ENCODE measurements at places on chromosomes 1 and 21.

DNA sequence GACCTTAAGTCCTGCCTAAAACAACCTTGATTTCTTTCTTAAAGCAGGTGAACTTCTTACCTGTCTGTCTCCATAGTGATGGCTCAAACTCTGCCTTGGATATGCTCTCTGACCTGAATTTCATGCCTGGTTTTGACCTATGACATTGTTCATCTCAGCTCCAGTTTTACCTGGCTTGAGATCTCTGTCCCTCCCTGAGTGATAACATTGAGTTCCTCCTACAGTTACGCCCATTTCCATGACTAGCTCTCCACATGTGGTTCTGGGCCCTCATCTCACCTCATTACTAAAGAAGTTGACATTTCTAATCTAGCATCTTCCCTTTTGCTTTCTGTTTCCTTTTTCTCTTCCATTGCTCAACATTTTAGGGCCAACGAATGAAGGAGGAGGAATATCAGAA, 233.1 kb downstream of the HHIPL2 start:
- no peak for DNase-seq

GRCh38 chr1:242187816-242188215, 188.9 kb upstream of the MAP1LC3C start:
- DNase-seq, result no peak

GRCh38 chr1:243946946-243947345, 96.9 kb upstream of the AKT3 start:
- no peak for DNase-seq

- no peak for DNase-seq
Measured at GRCh38 chr1:210731193-210731592, 402.5 kb downstream of the HHAT start.

DNA sequence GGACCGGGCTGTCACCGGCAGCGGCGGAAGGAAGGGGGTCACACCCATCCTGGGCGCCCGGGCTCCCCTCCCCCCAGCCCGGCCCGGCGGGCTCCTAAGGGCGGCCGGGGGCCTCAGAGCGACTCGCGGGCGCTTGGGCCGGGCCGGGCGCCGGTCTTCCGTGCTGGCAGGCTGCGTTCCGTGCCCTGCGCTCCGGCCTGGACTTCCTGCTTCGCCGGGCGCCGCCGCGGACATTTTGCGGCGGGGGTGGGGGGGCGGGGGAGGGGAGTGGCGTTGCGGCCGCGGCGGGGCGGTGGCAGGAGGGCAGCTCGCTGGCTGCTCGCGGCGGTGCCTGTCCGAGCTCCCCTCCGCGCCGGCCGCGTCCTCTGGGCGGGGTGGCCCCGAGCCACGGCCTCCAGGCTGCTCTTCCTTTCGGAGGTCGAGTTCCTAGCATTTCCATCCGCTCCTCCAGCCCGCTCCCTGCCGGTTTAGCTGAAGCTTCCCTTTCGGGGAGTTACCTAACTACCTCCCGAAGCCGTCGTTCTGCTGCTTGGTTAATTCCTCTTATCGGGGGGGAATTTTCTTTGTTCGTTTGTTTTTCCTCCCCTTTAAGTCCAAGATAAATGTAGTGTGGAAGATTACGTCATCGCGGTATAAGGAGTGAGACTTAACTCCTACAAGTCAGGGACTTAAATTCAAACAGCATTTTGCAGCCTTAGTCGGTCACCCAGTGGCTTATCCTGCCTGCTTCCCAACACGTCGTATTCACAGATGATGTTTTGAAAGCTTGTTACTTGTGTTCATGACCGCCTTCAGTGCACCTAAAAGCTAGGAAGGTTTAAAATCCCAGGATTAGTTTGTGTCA, 730 bp downstream of the CDC42 start:
- peak; percentile 68 for DNase-seq

DNA sequence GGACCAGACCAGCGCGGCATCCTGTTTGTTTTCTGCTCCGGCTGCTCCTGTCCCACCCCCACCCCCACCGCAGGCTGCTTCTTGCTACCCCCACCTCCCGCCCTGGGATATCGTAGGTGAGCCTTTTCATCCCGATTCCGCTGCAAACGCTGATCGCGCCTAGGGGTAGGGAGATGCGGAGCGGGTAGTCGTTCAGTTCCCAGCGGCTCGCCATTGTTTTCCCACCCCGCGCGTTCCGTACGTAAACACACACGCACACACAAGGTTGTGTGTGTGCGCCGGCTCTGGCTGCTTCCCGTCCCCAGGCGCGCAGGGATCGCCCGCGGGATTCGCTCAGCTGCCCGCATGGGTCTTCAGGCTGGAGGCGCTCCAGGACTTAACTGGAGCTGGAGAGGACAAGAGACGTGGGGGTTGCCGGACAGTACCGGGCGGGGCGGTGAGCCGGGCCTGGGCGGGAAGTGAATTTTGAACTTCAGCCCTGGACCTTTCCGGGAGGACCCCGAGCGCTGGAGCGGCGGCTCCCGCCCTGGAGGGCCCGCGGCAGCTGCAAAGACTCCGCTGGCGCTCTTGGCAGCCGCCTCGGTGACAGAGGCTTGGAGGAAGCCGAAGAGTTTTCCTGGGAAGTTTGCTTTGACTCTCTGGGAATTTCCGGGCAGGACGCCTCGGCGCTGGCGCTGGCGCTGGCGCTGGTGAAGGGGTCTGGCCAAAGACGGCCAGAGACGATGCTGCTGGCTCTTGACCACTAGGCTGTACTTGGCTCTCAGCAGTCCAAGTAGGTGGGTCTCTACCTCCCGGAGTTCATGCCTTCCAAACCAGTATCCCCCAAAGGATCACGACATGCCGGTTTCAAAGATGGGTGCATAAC, 1.6 kb downstream of the SOX13 start:
- peak; percentile 51 for DNase-seq

DNA sequence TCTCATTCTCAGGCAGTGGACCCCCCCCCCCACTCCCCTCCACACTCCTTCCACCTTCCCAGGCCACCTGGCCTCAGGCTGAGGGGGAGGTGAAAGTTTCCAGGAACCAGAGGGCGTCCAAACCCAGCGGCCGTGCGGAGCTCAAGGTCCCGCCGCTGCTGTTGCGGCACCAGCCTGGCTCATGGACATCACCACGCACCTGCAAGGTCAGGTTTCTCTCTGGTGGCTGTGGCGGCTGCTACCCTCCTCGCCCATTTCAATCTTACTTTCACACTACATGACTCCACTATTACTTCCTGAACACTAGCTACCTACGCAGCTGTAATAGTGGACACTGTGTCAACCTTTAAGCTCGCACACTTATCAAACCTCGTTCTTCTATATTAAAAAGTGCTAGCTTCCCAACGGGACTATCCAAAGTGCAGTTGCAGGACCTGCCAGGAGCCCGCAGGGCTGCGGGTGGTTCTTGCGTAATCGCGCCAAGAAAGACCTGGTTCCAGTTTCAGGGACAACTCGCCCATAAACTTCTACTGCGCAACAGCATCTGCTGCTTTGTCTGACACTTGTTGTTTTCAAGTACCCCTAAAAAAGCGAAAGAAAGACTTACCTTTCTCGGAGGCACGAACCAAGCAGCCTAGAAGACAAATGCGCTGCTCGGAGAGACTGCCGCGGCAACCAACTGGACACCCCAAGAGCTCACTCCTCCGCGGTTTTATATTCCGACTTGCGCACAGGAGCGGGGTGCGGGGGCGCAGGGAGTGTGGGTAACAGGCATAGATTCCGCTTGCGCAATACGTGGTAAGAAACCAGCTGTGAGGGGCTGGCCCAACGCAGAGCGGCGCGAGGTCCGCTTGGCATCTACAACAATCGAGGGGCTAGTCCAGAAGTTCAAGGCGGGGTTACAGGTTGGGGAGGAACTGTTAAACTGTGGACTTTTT, at the start of gene DIRAS3:
TSS of gene DIRAS3 (minus strand) at position 687 of the 938 bp plus-strand sequence. CDS start 3,330 bp downstream, outside the sequence.
- peak; percentile 13 for DNase-seq

DNA sequence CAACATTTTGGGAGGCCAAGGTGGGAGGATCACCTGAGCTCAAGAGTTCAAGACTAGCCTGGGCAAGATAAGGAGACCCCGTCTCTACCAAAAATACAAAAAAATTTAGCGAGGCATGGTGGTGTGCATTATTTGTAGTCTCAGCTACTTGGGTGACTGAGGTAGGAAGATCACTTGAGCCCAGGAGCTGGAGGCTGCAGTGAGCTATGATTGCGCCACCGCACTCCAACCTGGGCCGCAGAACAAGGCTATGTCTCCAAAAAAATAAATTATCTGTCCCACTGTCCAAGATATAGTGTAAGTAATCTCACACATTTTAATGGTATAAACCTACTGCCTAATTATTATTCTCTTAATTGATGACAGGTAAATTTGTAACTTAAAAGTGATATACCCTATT, 12.8 kb downstream of the ARID4B start:
- no peak for DNase-seq

GRCh38 chr1:10945991-10946509, 66.4 kb upstream of the TARDBP start:
- no peak for DNase-seq

Data from SW480 (cell line).